T-helper 2 cell (primary cell): ENCODE measurements at places on chromosomes 12 and 14.

GRCh38 chr12:53004582-53004981 lies 1.7 kb upstream of the EIF4B start:
- no peak for DNase-seq

- no peak for DNase-seq
These were observed 37.2 kb downstream of the RDH12 start for GRCh38 chr14:67738740-67739504.

- no peak for DNase-seq
These were observed 6.0 kb downstream of the CLMN start for GRCh38 chr14:95313707-95314106.

DNA sequence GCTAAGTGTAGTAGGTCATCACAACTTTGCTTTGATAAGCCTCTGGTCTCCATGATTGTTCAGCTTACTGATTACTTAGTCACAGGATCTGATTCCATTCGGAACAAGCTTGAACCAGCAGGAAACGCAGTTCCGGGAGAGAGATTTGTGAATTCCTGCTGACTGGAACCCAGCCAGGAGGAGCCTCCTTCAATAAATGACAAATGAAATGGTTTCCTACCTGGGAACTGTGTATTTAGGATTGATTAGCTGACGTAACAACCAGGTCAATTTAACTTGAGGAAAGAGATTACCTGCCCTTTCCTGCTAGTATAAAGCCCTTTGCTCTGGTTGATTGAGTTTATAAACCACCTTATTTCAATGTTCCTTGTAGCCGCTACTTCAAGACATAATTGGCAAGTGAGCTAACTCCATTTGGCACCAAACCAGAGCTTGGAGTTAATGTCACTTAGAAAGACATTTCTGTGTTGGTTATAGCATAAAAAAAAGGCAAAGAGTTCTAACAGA lies 35.1 kb upstream of the KCNH3 start:
- DNase-seq = no peak

DNA sequence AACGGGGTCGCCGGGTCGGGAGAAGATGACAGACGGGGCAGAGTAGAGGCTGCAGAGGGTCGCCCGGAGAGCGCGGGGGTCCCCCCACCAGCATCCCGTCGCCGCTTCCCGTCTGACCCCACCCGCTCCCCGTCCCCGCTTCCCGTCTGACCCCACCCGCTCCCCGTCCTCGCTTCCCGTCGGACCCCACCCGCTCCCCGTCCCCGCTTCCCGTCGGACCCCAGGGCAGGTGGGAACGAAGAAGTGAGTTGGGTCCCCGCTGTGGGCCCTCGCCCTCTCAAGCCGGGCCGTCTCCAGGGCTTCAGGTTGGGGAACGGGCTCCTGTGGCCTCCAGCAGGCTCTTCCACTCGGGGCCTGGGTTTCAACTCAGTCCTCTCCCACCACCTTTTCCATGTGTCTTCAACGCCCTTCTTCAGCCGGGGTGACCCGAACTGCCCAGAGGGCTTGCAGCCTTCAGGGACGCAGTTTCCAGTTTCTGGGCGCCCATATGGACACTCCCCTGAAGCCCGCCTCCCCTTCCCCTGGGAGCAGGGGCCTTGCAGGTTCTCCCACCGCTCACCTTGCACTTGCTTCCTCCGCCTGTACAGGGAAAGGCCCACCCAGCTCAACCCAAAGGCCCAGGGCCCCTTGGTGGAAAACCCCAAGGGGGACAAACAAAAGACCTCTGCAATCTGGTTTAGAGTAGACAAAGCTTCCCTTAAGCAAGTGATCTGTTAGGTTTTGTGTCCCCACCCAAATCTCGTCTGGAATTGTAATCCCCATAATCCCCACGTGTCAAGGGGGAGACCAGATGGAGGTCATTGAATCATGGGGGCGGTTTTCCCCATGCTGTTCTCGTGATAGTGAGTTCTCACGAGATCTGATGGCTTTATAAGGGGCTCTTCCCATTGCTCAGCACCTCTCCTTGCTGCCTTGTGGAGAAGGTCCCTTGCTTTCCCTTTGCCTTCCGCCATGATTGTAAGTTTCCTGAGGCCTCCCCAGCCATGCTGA lies 66.5 kb downstream of the TNFAIP2 start:
- no peak for DNase-seq

GRCh38 chr12:50581226-50582184 lies 76.7 kb downstream of the DIP2B start:
- DNase-seq = no peak

DNA sequence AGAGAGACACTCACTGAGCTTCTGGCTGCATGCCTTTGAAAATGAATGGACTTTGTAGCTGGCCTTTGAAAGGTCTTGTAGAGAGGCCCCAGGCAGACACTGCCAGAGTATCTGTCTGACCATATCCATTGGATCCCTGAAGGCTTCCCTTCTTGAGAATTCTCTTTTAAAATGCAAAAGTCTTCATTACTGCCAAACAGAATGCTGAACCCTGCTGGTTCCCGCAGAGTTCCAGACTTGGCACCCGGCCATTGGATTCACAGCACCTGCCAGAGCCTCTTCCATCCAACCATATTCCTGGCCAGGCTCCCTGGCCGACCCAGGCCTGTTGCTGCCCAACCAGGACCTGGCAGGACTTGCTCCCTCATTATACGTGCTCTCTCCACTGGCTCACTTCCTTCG lies 182.5 kb downstream of the GXYLT1 start:
- no peak for DNase-seq

GRCh38 chr12:13959131-13959723 lies 22.2 kb downstream of the GRIN2B start:
- DNase-seq = no peak

DNA sequence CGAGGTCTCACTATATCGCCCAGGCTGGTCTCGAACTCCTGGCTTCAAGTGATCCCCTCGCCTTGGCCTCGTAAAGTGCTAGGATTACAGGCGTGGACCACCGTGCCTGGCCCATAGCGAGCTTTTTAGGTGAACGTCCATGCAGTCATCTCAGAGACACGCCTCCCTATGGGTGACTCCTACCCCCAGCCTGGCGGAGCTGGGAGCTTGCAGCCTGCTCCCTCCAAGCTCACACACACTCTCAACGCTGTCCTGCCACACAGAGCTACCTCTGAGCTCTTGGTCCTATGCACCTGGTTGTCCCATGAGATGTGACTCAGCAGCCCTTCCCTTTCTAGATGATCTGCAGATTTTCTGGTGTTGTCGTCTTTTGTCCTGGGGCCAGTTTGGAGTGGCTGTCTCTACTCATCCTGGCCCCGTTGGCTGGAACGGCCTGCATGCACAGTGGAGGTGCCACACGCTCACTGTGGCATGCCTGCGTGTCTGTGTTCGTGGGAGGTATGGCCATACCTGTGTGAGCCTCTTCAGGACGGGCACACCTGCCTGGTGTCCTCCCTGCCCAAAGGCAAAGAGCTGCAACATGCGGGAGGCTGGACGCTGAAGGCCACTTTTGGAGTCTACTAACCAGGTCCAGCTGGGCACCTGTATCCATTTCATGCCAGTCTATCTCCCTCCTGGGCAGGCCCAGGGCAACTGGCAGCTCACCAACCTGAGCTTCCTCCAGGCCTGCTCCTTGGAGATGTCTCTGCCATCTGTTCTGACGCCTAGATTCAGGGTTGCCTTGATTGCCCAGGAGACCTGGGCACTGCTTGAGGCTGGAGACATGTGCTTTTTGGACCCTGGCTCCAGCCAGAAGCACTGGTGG lies 18.1 kb downstream of the CABP1 start:
- DNase-seq = no peak

DNA sequence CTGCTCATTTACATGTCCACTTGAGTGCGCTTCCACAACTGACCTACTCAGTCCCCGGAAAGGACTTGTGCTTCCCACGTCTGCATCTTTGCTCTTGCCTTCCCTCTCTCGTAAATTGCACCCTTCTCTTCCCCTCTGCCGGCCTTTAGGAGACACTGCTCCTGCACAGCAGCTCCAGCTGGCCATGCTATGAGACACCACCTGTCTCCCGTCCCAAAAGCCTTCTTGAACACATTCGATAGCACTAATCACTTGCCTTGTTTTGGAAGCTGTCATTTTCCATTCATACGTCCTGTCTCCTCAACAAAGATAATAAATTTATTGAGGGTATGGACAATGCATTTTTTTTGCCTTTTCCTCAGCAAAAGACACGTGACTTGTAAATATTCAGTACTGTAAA lies 15.7 kb upstream of the KCNA1 start:
- DNase-seq = no peak

DNA sequence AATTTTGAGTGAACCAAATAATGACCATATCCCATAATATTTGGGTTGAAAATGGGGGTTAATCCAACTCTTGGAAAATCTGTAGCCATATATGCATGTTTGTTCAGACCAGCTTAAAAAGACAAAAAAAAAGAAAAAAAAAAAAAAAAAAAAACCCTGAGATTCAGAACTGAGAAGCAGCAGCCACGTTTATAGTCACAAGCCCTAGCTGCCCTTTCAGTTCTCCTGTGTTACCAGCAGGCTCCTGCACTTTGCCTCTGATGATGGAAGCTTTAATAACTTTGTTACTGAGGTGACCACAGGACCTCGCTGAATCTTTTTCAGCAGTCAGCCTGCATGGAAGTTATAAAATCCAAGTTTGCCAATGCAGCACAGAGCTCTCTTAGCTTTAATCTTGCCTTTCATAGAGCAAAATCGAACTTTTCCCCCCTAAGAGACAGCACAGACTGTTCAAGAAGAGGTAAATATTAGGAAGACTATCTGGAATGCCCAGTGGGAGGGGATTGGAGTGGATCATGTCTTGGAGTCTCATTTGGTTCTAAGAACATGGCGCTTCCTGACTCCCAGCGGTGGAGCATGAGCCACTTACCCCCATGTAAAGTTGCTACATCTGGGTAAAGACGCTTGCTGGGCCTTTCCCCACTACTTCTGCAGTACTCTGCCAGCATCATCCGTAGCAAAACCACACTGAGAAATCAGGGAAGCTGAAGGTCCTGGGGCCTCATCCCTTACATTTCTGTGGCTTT lies 20.6 kb downstream of the GNG2 start:
- DNase-seq = no peak

DNA sequence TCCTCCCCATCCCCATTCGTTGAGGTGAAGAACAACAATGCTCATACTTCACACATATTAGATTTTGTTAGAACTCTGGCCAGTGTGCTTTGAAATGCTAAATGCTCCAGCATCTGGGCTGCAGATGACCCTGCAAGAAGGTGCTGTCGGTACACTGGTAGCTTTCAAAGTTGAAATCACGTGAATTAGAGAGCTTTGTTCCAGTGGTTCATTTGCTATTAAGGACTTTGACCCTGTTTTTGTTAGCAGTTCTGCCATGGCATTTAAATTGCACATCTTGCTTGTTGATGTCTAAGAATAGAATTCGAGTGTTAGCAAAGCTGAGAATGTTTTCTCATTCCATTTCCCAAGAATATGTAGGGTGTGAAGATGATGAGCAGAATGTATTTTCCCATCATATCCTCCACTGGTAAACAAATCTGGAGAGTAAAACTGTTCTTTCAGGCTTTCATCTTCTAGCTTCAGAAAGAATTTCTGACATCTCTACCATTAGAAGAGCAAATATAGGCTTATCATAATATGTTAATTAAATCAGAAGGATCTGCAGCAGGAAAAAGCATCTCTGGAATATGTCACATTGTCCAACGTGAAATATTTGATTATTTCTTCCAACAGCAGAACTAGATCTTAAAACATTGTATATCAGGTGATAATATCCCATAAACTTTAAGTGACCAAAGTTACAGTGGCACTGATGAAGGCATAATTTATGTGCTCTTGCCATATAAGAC lies 98.8 kb upstream of the PDE3A start:
- no peak for DNase-seq

- no peak for DNase-seq
These were observed 6.7 kb upstream of the CLEC7A start for GRCh38 chr12:10136637-10137205.

DNA sequence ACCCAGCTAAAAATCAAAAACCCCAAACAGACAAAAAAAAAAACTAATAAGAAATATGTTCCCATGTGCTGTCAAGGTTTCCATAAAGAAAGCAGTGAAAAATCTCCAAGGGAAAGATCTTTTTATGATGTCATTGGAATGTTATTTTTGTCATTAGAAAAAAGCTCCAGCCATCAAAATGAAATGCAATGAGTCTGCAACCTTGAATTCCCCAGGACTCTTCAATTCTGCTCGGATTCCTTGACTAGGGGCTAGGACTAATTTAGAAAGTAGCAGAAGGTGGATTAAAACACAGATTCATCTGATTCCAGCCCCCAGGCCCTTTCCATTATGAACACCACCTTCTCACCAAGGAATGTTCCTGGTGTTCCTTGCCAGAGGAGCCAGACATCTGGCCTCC lies 6.0 kb upstream of the PCNX1 start:
- no peak for DNase-seq

DNA sequence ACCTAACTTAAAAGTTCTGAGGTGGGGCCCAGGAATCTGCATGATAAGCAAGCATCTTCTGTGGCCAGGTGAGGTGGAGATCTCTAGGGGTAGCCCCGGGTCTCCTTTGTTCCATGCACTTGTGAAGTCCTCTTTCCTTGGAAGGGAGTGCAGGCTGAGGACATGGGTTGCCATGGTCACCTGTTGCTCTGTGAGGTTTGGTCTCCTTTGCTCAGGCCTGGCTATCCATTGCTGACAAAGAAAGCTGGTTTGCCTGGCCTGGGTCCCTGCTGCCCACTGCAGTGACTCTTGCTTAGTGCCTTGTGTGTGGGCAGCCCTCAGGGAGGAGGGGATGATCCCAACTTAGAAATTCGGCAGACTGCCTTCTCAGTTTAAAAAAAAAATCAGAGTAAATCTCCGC lies 11.1 kb downstream of the NRXN3 start:
- DNase-seq = no peak

GRCh38 chr12:49761677-49762467 lies 20.5 kb downstream of the TMBIM6 start:
- DNase-seq = no peak

DNA sequence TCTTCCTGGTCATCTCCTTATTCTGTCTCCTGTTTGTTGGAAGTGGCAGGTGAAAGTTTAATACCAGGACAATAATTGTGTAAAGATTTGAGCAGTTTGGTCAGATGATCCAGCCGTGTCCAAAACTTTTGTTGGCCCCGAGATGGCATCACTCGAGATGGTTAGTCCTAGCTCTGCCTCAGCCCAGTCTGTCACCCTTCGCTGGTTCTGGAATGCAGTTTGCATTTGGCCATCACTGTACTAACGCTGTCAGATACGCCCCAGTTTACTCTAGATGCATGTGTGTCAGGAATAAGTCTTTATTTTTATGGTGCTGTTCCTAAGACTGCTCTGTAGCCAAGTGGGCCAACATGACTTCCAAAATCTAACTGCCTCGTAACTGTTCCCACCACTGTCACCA lies 79.6 kb downstream of the MOK start:
- no peak for DNase-seq

DNA sequence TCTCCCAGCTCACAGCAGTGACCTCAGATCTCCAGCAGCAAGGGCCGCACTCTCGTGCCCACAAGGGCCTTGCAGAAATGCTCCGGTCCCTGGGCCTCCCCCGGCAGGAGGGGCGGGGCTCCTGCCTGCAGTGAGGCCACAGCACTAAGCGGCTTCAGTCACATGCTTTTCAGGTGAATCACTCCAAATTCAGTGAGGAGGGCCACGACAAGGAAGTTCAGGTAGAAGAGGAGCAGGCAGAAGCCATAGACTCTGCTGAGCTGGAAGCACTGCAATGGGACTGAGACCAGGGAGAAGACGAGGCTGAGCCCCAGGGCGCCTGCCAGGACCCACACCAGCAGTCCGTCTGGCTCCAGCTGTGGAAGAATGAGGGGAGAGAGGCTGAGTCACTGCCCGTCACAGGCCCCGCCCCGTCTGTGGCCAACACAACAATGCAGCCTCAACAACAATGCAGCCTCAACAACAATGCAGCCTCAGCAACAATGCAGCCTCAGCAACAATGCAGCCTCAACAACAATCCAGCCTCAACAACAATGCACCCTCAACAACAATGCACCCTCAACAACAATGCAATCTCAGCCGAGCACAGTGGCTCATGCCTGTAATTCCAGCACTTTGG lies 35.2 kb downstream of the SLC8B1 start:
- DNase-seq = no peak
